Activated naive CD8-positive, alpha-beta T cell treated with anti-CD3 and anti-CD28 coated beads, Interleukin-2, amount 50 U/mL, for 16 hours (primary cell): ENCODE measurements at places on chromosomes 4 and X.

GRCh38 chr4:159240687-159241086 lies 137.8 kb downstream of the RAPGEF2 start:
- no peak for DNase-seq

DNA sequence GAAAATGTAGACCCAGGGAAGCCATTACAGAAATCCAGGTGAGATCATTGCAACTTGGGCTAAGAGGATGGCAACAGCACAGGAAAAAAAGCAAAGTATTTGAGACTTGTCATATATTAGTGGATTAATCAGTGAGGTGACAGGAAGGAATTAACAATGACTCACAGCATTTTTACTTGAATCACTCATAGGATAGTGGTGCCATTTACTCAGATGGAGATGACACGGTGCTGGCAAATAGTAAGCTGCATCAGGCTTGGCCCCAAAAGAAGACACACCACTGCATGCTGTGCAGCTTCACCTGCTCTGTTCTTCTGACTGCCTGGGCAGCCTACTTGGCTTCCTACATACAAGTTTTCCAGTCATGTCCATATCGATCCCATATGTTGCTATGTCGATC lies 144.8 kb downstream of the FRYL start:
- DNase-seq, result no peak

DNA sequence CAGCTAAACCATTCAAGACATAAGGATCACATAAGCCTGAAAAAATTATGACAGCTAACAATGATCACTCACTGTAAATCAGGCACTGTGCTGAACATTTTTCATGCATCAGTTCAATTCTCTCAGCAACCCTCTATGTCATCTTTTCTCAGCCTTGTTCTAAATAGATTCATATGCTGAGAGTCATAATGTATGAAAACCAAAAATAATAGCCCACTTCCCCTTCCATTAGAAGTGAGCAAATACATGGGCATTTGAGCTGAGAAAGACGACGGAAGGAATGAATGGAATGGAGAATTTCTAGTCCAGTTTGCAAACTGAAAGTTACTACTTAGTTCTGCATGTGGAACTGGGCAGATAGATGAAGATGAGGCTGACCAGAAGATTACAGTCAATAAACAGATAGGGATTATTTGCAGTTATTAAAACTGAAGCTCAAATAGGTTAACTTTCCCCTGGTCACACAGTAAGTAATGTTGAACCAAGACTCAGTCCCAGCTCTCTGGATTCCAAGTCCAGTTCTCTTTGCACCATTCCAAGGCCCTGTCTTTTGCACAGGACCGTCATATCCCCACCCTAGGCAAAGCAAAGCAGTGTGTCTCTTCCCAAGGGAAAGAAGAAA lies 1.6 kb upstream of the SH3RF1 start:
- DNase-seq, result no peak

- no peak for DNase-seq
Measured at GRCh38 chr4:138627096-138627495, 384.9 kb upstream of the SLC7A11 start.

DNA sequence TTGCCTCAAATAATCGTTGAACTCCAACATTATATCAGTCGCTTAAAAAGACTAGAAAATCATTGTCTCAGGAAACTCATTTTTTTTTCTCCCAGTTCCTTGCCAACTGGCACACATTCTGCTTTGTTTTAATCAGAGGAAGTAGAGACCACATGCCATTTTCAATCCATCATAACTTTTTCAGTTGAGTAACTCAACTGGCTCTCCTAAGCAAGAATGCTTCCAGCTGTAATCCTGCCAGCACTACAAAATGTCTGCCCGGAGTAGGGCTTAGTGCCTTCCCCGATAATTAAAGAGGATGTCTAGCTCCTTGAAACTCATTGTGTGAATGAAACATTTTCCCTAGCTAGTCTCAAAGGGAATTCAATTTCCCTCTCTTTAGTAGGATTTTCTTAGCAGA lies 33.0 kb downstream of the FREM3 start:
- no peak for DNase-seq

DNA sequence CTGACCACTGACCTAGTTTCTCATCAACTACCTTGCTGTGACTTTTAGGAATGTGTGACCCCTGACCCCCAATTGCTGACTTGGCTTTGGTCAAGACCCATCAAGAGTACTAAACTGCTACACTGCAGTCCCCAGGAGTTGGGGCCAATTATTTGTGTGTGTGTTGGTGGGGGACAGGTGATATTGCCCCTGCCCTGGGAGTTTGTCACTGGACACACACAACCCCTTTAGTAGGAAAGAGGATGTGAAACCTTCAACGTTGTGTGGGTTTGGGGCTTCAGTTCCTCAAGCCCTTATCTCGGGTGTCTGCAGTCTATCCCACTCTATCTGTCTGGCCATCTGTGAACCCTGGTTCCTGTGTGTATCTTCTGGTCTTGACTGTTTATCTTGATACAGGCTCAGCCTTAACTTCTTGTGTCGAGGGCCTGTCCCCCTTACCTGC lies 6.5 kb downstream of the SASH3 start:
- no peak for DNase-seq

GRCh38 chr4:48976041-48976440 lies 10.0 kb upstream of the CWH43 start:
- no peak for DNase-seq

GRCh38 chr4:86523333-86523732 lies 70.8 kb upstream of the PTPN13 start:
- no peak for DNase-seq

GRCh38 chrX:47198026-47198686 lies 4.5 kb downstream of the UBA1 start:
- no peak for DNase-seq

DNA sequence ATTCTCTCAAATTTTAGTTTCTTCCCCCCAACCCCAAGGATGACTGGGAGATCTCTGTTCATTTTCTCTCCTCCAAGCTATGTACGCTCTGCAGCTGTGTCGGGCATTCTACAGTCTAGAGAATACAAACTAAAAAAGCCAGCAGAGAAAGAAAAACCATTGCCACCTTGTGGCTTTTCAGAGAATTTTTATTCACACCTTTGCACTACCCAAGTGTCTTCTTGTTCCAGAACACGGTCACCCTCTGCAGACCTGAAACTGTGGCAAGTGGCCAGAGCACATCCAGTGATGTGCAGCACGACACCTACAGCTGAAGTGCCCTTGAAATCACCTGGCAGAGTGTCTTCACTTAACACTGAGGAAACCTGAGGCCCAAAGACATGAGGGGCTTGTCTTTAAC lies 68.6 kb downstream of the CHST7 start:
- no peak for DNase-seq

- DNase-seq, result peak; percentile 43
Measured at GRCh38 chrX:20252381-20253231, 14.1 kb downstream of the RPS6KA3 start.

- no peak for DNase-seq
Measured at GRCh38 chr4:175412161-175412560, 399.9 kb downstream of the GPM6A start.

DNA sequence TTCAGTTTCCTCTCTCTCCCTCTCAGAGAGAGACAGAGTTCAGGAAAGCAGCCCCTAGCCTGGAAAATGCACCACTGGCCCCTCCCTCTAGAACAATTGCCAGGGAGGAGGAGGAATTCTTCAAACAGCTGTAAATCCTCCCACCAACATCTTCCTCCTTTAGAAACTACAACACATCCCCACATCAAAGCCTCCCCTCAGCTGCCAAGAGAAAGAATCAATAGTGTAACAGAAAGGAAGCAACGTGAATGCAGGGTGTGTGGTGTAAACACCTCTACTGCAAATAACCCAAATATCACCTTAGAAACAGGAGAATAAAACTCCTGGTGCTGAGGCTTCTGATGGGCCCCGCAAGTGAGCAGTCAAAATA lies 249.9 kb upstream of the GATB start:
- no peak for DNase-seq

DNA sequence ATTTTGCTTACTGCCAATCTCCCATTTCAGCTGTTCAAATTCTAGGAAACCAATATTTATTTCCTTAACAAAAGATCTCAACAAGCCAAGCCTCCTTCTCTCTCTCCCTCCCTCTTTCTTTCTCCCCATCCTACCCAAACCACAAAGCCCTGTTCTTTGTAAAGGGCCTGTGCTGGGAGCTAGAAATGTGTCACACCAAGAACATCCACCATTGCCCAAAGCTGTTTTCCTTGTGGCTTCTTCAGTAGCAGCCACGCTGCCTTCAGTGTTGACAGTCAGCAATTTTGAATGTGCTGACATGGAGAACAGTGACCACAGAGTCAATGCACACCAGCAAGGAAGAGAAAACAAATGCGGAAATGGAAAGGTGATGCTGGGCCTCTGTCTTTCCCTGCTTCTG lies 203.0 kb downstream of the MAML3 start:
- no peak for DNase-seq

- no peak for DNase-seq
Measured at GRCh38 chrX:264634-265455, 16.3 kb upstream of the PLCXD1 start.

DNA sequence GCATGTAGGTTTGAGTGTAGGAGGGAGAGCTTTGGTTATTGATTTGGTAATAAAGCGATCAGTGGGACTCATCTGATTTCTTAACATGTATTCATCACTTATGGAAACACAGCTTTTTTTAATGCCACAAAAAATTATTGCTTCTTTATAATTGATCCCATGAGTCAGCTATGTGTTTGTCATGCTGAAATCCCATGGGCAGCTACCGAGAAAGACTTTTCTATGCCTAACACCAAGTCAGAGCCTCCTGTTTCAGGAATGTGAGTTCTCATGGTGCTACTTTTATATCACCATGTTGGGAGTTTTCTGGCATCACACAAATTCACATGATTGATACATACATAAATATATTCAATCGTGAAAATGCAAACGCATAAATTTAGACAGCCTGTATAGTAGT lies 165.7 kb downstream of the RAPGEF2 start:
- no peak for DNase-seq

DNA sequence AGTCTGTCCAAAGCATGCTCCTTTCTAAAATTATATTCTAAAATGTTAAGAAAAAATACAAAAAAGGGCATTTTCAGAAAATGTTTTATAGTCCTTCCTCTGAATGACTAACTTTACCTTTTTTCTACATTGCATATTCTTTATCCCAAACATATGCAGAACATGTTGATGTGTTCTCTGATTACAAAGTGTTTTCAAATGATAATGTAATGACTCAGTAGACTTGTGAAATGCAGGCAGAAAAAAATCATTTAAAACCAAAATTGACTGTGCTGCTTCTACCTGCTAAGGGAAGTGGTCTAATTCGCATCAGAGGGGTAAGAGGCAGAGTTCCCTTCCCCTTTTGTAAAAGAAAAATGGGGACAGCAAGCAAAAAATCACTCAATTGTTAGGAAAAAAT lies 22.7 kb upstream of the YTHDC1 start:
- DNase-seq, result no peak

GRCh38 chrX:47098338-47099094 lies 20.3 kb downstream of the RGN start:
- DNase-seq, result no peak

DNA sequence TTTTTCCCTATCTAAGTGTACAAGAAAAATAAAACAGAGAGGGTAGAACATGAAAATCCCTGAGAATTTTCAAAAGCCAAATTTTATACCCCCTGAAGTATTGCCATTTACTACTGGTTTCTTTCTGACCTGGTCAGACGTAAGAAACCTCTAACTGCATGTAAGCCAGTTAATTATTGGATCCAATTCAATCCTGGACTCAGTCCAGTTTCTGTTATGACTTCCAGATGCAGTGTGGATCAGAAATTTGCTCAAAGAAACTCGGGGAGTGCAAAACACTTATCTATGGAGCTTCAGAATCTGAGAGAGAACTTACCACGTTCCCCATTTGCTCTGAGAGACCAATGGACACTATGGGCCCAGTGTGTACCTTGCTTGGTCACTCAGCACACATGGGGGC lies 383.5 kb downstream of the KLHL4 start:
- DNase-seq, result no peak

DNA sequence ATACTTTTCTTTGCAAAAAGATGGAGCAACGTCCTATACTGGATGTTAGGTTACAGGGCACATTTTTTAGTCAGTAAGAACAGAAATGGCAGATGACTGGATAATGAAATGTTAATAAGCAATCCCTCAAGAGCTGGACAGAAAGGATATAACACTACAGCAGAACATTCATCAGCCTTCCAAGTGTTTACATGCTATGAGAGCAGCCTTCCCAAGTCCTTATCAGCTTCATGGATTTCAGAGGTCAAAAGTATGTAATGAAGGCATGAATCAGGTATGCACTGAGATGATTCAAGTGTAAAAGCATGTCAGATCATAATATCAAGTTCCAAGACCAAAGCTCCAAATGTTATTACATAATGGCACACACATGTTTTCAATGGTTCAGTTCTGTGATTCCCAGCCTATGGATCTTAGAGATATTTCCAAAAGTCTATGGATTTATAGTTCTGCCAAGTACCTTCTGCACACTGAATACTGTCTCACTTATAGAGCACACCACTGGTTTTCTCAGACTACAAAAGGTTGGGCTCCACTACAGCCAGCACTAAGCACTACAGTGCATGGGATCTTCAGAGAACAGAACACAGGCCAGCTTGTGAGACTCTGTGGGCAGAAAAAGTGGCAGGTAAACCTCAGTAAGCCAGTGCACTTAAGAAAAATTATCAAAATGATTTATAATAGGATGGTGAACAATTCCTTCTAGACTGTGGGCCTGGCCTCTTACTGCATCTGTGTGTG lies 49.2 kb downstream of the GPC4 start:
- DNase-seq, result no peak

DNA sequence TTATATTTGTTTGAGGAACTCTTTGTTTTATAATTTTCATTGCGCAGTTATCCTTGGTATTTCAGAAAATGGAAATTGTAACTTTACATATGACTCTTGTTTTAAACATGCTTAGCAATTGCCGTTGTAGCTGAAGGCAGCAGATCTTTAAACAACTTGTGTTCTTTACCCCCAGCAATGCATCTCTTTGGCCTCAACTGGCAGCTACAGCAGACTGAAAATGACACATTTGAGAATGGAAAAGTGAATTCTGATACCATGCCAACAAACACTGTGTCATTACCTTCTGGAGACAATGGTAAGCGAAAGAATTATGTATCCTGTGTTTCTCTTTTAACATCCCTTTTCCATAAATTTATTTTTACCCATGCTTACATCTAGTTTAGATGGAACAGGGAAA lies 263.6 kb downstream of the DCTD start:
- no peak for DNase-seq

GRCh38 chr4:120228086-120228485 lies 161.4 kb upstream of the MAD2L1 start:
- no peak for DNase-seq

- DNase-seq, result no peak
Measured at GRCh38 chr4:146243883-146244277, 29.5 kb downstream of the REELD1 start.
